ENCODE measurements at places on chromosomes 2 and 18. TPM values are rescaled to one million over a fixed set of nuclear protein-coding genes. Genes with fewer than 3 reads are reported as not detected.

ERFE gene
- 5.7 TPM for total RNA-seq

DNA sequence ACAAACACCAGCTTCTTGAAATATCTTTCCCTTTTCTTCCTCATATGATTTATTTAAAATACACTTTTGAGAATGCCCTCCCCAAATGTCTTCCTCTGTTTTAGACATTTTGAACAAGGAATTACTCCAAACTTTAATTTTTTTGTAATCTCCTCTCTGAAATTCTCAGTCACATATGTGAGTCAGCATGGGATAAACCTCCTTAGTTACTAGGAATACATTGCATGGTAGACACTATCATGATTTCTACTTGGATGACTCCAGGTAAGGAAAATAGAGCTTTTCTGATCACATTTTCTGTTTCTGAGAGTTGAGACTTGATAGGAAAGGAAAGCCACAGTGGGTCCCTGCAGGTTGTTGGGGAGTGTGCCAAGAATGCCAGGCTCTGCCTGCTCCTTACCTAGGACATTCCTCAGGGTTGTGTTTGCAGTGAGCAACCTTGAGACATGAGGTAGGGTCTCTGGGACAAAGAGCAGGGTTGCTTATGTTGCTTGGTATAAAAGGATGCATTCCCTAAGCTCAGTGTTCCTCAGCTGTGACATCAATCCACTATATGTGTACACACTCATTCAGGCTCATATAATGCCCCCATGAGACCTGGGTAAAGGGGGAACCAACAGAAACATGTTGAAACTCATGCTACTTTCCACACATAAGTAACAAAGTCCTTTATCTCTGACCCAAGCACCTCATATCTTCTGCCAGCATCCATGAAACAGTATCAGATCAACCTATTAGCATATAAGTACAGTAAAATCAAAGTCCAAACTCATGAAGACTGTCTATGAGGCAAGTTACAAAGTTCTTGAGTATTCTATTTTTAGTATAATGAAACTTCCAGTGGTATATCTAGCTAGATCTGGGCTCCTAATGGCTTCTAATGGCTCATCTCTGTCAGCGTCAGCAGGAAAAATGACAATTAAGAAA is 112.8 kb upstream of the SCN1A start:
- DNase-seq = no peak

- no peak for DNase-seq
These were observed 44.2 kb downstream of the SP140 start for GRCh38 chr2:230269715-230270114.

DNA sequence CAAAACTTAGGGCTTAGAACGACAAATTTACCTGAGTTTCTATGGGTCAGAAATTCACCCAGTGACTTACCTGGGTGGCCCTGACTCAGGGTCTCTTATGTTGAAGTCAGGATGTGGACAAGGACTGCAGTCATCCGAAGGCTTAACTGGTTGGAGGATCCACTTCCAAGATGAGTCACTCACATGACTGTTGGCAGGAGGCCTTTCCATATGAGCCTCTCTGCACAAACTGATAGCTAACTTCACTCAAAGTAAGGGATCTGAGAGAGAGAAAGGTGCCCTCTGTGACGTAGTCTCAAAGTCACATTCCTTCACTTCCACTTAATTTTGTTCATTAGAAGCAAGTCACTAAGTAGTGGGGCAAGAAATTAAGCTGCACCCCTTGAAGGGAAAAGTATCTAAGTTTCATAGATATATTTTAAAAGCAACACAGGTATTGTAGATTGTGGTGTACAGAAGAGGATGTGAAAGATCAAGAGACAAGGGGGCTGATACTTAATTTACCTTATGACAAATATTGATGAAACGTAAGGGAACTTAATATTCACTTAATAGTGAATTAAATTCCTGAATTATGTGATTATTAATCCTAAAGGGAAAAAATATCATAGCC is 48.4 kb downstream of the TANK start:
- no peak for DNase-seq

DNA sequence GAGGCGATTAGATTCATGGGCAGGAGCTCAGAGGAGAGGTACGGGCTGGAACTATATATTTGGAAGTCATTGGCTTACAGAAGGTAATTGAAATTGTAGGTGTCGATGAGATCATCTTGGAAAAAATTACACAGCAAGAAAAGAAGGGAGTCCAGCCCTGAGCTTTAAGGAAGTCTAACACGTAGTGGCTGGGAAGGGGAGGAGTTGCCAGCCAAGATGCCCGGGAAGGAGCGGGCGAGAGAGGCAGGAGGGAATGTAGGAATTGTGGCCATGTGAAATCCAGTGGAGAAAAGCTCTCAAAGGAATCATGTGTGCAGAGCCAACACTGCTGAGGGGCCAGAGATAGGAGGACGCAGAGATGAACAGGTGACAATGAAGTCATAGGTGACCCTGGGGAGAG is 25.6 kb upstream of the SCYGR1 start:
- DNase-seq = no peak

- DNase-seq = no peak
These were observed 1154.8 kb upstream of the ZEB2 start for GRCh38 chr2:145674705-145675104.
